Progenitor cell of endocrine pancreas (in vitro differentiated cells): ENCODE measurements at places on chromosomes 5 and 9.
A peak's percentile ranks its signal among the peaks of the same experiment; 100 is the strongest.

DNA sequence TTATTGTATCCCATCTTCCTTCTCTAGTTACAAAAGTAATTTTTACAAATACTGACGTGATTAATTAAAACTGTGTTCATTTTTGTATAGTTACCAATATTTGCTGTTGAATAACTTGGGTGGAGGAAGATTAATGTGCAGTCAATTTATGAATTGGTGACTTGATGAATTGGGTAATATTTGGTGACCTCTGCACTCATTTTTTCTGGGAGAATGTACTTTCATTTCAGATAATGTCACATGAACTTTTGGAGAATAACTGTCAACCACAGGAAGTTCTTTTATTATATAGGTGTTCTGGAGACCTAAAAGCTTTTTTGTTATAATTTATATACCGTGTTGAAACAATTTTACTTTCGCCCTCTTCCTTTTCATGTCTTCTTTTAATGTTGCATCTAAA lies 26.4 kb upstream of the FKTN start:
- no peak for DNase-seq

DNA sequence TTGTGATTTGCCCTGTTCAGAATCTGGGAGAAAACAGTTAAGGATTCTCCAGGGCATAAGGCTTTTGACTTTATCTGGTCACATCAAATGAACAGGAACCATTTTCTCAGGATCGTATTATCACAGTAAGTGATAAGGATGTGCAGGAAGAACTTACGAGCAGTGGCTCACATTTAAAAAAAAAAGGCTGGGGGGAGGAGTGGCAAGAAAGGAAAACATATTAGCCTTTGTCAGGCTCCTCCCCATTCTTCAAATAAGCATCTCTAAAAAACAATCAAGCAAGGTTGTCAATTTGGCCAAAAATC lies 234.3 kb upstream of the TMEM161B start:
- no peak for DNase-seq

DNA sequence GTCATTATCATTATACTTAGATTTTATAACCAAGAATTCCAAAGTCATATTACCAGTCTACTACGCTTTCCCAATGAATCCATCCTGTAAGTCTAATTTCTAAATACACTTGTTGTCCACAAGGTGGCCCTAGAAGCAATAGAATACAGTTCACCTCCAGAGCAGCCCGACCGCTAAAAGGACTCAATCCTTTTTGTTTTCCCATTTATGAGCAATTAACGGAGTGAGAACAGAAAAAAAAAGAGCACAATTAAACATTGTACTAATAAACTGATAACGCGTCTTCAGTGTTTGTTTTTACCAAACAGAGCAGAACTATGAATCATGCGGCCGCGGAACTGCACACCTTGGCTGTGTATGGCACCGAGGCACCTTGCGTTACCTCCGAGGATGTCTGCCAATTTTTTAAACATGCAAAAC lies 160.7 kb upstream of the DAPK1 start:
- no peak for DNase-seq

GRCh38 chr9:34588671-34589635 lies 571 bp downstream of the CNTFR start:
- DNase-seq, result no peak

DNA sequence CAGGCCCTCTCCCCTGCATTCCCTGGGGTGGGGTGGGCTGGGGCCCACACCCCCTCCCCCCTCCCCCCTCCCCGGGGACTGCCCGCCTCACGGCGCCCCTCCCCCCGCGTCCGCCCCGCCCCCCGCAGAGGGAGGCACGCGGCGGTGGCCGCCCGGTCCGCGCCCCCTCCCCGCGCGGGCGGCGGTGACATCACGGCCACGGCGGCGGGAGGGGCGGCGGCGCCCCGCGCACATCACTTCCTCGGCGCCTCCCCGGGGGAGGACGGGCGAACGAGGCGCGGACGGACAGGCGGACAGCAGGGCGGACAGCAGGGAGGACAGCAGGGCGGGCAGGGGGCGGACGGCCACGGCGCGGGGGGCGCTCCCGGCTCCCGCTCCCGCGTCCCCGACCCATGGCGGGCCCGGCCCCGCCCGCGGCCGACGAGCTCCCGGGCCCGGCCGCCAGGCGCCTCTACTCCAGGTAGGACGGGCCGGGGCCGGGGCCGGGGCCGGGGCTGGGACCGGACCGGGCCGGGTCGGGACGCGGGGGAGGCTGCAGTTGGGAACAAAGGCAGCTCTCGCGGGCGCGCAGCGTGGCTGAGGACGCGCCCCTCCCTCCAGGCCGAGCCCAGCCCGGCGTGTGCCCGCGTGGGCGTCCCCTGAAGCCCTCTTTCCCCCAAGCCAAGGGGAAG lies at the start of gene GPSM1:
TSS of gene GPSM1 (plus strand) at position 236 of the 671 bp plus-strand sequence. CDS start at position 393, 157 bp downstream.
- peak; percentile 36 for DNase-seq

DNA sequence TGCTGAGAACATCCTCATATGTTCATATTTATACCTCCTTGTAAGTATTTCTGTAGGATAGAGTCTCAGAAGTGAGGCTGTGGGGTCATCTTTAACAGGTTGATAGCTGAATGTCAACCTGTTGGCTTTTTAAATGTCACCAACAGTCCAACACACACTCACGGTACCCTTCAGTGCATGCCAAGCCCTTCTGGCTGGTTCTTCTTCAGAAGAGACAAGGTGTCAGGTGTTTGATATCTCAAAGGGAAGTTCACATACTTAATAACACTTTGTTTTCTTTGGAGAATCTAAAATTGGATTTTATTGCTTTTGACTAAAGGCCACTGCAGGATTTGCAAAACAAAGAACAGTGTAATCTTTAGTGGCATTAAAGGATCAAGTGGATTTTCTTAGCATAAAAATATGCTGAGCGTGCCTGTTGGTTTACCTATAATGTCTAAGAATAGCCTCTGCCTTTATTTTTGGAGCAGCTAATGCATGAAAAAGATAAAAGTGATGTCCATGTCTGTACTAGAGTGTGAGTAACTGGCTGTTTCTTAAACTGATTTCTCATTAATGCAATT lies 58.2 kb downstream of the RGS3 start:
- DNase-seq, result no peak

DNA sequence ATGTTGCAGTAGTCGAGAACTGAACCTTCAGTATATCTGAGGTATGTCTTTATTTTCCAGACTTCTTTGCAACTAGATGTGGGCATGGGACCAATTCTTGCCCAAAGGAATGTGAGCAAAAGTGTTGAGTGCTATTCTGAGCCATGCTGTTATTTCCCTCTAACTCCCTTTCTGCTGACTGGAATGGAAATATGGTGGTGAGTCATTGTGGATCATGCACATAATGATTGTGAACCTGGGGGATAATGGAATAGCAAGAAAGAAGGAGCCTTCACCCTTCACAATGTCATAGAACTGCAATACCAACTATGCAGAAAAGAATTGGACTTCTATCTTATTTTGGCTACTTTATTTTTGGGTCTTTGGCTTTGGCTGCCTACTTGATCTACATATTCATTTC lies 10.3 kb upstream of the DOCK2 start:
- DNase-seq, result no peak

- DNase-seq, result peak; percentile 11
Measured at GRCh38 chr5:33588654-33589372, 148.0 kb downstream of the TARS1 start.

DNA sequence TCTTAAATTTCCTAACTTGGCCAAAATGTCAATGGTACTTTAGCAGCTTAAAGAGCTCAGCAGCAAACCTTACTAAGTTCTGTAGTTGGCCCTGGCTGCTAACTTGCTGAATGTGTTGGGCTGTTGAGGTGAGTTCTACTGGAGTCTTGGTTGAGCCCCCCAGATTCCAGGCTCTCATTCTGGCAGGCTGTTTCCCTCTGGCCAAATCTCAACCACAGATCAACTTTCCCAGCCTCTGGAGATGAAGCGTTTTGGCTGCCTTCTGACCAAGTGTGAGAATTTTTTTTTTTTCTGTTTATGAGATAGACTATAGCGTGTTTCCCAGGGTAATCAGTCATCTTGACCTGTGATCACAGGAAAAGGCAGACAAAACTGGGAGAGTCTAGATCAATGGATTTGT lies 343.7 kb downstream of the EBF1 start:
- DNase-seq, result no peak
